GM13976 (cell line): ENCODE measurements at places on chromosomes 5 and 9.
A peak's percentile ranks its signal among the peaks of the same experiment; 100 is the strongest.

- DNase-seq = no peak
These were observed 44.4 kb downstream of the GADD45G start for GRCh38 chr9:89649039-89649691.

- DNase-seq = no peak
These were observed 155.9 kb downstream of the TTLL11 start for GRCh38 chr9:121937240-121937639.

DNA sequence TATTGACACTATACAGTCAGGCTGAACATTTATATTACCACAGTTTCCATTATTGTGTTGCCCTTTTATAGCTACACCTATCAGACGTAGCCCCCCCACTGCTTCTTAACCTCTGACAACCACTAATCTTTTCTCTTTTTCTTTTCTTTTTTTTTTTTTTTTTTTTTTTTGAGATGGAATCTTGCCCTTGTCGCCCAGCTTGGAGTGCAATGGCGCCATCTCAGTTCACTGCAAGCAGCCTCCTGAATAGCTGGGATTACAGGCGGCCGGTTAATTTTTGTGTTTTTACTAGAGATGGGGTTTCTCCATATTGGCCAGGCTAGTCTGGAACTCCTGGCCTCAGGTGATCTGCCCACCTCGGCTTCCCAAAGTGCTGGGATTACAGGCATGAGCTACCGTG, 75.4 kb downstream of the UHRF2 start:
- DNase-seq = no peak

DNA sequence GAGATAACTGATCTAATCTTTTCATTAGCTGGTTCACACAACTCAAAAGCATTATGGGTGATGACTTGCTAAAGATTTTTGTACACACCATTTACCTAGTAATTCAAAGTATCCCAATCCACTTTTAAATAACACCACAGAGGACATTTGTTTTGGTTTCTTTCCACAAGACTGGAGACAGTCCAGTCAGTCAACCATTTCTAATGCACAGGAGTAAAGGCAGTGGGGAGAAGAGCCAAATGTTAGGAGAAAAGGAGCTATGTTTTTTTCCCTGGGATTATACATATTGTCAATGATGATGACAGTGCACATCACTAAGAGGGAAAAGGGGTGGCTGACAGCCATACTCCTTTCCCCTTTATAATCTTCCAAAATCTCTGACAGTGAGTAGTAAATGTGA, 240.9 kb downstream of the GABRB2 start:
- DNase-seq = no peak

GRCh38 chr5:91142386-91142785, 240.7 kb downstream of the ARRDC3 start:
- DNase-seq = no peak

DNA sequence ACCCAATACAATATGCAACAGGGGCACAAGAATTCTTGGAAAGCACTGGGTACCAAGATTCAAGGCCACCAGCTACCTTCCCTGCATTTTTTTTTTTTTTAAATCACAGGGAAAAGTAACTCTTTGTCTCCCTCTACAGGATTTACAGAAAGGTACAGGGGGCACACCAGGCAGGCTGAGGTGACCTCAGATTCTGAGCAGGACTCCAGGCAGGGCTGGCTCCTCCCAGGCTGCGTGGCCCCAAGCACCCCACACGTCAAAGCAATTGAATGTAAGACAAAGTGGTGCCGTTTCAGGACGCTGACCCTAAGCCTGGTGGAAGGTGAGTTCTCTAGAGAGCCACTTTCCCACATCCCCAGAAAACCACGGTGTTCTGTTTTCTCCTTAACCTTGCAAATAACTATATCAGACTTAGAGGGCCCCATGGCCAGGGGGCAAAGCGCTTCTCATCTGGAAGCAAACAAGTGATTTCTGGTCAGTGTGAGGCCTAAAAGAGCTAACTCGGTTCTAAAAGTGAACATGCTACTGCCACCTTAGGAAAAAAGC, 222.6 kb downstream of the ROR2 start:
- peak; percentile 81 for DNase-seq

DNA sequence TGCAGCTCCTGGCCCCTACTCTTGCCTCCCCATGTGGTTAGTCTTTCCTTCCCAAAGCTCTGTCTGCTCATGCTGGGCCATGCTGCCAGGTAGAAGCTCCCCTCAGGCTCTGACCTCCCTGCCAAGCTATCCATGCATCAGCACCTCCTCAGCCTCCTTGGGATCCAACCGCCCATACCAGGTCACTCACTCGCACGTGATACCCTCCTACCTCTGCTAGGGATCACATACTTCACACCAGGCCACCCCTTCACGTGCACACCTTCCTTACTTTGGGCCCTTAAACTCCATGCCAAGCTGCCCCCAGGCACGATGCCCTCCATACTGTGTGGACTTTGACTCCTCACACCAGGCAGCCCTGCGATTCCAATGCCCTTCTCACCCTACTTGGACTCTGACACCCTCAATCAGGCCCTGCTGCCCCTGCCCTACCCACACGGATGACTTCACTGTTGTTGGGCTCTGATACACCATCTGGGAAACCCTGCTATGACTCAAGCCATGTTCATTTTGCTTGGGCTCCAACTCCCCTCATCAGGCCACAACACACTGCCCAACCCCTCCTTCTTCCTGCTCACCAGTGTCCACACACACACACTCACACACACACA, 34.1 kb downstream of the ZNF483 start:
- no peak for DNase-seq

DNA sequence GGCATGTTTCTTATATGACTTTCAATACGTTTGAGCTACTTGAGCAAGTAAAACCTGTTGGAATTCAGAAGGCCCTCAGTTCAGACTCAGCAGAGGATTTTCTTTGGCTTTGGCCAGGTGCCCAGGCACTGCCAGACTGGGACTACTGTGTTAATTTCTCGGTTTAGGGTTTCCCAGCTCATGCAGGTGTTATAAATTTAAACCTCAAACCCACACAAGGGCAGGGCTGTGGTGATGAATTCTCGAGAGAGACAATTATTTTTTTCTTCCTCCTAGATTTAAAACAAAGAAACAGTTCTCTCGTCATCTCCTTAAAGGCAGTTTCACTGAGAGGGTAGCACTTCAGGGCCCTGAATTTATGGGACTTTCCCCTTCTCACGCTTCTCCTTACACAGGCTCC, 406.0 kb upstream of the PIK3R1 start:
- no peak for DNase-seq

DNA sequence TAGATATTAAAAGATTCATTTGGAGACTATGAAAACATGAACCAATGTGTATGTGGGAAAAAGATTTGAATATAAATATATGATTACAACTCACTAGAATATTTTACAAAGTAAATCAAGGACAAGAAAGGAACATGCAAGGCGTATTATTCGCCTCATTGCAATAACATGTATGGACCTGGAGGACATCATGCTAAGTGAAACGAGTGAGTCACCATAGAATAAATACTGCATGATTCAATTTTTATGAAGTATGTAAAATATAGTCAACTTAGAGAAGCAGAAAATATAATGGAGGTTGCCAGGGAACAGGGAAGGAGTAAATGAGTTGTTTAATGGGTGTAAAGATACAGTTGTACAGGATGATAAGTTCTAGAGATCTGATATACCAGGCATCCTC, 4.9 kb downstream of the TXNDC8 start:
- DNase-seq = no peak

GRCh38 chr5:114360357-114360756, 1.5 kb upstream of the KCNN2 start:
- DNase-seq = no peak

- no peak for DNase-seq
These were observed 533.3 kb downstream of the CDH12 start for GRCh38 chr5:22319798-22320197.

- DNase-seq = no peak
These were observed 21.2 kb downstream of the GSN start for GRCh38 chr9:121289026-121289771.

DNA sequence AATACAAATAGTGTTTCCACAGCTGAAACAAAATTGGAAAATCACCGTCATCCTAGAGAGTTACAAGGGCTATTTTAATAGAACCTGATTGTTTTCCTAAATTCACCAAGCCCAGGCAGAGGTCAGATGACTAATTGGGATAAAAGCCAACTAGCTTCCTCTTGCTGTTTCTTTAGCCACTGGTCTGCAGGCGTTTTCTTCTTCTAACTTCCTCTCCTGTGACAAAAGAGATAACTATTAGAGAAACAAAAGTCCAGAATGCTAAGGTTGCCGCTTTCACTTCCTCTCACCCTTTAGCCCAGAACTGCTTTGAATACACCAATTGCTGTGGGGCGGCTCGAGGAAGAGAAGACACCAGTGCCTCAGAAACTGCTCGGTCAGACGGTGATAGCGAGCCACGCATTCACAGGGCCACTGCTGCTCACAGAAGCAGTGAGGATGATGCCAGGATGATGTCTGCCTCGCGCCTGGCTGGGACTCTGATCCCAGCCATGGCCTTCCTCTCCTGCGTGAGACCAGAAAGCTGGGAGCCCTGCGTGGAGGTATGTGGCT, at the start of gene TLR4:
Gene TLR4 (plus strand): TSS at position 380 of the 552 bp plus-strand sequence. CDS start 70 bp downstream, at position 450.
- no peak for DNase-seq

- no peak for DNase-seq
These were observed 25.7 kb downstream of the NCS1 start for GRCh38 chr9:130197888-130198287.

- no peak for DNase-seq
These were observed 185.6 kb downstream of the SNX18 start for GRCh38 chr5:54703133-54703532.

DNA sequence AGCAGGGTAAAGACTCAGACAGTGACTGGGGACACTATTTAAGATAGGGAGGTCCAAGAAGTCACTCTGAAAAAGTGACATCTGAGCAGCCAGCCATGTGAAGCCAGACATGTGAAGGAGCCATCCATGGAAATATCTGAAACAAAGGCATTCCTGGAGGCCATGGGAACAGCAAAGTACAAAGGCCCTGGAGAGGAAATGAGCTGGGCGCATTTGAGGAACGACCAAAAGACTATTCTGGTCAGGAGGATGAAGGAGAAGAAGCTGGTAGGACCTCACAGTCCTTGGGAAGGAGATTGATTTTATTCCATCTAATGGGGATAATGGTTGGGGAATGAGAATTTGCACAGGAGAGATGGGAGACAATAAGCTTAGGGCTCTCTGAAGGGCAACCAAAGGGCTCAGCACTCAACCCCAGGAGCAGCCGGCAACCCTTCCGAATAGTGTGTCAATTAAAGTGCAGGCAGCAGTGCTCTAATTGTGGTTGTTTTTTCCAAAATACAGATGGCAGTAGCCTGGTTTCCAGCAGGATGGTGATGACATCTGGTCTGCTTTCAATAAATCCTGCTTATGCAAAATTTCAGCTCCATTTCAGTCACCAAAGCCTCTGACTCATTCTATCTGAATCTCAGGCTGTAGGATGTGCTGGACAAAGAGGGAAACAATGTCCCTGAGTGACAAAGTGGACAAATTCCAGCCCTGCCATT, 26.7 kb downstream of the FOXI1 start:
- no peak for DNase-seq

GRCh38 chr9:35110327-35110761, 5.3 kb downstream of the ATOSB start:
- DNase-seq = no peak

- no peak for DNase-seq
These were observed 140.2 kb upstream of the LPAR1 start for GRCh38 chr9:111178331-111179055.

DNA sequence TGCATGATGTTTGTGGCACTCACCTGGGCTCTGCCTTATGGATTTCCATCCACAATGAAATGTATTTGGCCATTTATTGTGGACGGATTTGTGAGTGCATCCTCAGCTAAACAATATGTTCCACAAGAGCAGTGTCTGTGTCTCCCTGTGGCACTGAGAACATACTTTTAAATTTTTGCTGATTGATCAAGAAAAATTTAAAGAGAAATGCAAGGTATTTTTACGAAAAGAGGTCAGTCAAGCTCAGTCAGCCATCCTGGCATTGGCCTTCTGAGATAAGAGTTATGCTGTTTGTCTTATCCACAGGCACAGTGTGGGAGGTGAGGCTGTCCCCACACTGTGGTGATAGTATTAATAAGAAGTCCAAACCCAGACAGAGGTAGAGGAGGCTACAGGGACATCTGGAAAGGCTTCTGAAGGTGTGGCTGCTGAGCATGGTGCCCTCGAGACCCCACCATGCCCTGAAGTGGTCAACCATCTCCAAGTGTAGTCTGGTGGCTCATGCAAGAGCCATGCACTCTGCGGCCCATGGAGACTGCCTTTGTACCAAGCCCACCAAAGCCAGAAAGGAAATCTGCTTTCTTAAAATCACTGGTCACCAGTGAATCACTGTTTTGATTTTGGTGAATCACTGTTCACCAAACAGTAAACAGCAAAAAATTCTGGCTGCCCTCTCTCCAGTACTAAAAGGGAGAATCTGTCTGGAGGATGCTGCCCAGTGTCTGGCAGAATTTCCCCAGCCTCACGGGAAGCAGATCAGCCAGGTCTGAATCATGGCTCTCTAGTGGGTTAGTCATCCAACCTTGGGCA, 28.8 kb downstream of the SPOCK1 start:
- DNase-seq = no peak

- DNase-seq = no peak
These were observed 65.9 kb downstream of the COL23A1 start for GRCh38 chr5:178524093-178524882.

DNA sequence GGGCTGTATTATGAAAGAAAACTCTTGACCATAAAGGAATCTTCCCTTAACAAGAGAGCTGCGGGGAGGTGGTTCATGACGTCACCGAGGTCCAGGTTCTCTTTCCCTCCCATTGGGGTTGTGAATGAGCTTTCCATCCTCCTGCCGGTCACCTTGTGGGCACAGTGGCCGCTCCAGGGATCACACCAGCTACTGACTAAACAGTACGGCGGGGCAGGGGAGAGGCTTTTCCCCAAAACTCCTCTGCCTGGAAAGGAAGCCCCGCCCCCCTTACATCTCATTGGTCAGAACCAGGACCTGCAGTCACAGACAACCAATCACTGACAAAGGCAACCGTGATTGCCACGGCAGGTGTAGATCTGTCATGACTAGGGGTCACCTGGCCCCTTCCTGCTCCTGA, 35.6 kb downstream of the ROR2 start:
- DNase-seq = no peak

- no peak for DNase-seq
These were observed 593.5 kb downstream of the CETN3 start for GRCh38 chr5:89816038-89816437.

- DNase-seq = no peak
These were observed 665 bp upstream of the BTF3 start for GRCh38 chr5:73497497-73498056.

- DNase-seq = no peak
These were observed 20.5 kb upstream of the FER start for GRCh38 chr5:108727236-108727650.

GRCh38 chr5:165055476-165055875, 1550.1 kb downstream of the MAT2B start:
- DNase-seq = no peak

GRCh38 chr5:105688227-105688792, 1982.4 kb downstream of the EFNA5 start:
- no peak for DNase-seq

GRCh38 chr5:169052207-169052606, 248.7 kb downstream of the SLIT3 start:
- DNase-seq = no peak

DNA sequence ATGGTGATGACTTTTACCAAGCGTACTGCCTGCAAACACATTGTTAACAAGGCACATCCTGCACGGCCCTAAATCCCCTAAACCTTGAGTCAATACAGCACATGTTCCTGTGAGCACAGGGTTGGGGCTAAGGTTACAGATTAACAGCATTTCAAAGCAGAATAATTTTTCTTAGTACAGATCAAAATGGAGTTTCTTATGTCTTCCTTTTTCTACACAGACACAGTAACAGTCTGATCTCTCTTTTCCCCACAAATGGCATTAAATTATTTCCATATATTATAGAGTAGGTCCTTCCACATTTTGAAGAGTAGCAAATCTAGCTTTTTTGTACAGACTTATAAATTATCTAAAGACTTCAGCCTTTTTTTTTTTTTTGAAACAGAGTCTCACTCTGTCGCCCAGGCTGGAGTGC, 1.6 kb upstream of the TMEM141 start:
- DNase-seq = no peak
